Stimulated activated CD8-positive, alpha-beta memory T cell treated with anti-CD3 and anti-CD28 coated beads, Interleukin-4, amount 100 ng/mL, for 1 hour (primary cell): ENCODE measurements at places on chromosomes 16 and 17.

- DNase-seq = no peak
Measured at GRCh38 chr16:75462806-75463205, 1.7 kb downstream of the TMEM170A start.

DNA sequence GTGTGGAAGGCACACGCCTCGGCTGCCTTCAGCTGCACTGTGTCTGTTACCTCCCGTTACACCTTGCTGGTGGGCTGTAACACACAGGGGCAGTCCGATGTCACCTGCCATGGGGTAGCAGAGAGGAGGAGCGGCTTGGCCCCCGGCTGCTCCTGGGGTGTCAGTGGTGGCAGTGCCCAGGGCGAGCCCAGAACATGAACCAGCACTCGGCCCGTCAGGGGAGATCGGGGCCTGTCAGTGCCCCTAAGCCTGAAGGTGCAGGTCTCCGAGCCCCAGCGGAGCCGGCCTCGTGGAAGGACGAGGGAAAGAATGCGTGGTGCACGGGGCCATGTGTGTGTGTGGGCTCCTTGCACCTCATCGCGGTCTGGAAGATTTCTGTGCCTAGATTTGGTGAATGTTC is 15.4 kb downstream of the RGS11 start:
- DNase-seq = no peak

DNA sequence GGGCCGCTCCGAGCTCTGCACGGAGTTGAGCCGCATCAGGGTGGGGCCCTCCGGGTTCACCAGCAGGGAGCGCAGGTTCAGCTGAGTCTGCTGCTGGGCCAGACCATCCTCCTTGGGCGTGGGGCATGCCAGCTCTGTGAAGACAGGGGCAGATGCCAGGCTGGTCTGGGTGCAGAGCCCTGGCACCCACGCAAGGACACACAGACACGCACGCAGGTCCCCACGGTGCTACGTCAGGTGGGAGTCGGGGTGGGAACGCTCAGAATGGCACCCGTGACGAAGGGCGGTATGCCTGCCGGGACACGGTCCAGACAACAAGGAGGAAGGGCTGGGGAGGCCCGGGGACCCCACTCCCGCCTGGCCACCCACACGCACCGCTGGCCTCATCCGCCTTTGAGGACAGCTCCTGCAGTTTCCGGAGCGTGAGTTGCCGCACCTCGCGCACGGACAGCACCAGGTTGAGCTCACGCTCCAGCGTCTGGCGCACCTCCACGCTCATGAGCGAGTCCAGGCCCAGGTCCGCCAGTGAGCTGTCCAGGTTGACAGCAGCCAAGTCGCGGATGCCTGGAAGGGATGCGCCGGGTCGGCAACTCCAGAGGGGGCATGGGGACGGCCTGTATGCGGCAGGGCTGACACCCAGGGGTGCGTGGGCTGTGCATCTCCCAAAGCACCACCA is 15.3 kb upstream of the DUS1L start:
- DNase-seq = no peak

DNA sequence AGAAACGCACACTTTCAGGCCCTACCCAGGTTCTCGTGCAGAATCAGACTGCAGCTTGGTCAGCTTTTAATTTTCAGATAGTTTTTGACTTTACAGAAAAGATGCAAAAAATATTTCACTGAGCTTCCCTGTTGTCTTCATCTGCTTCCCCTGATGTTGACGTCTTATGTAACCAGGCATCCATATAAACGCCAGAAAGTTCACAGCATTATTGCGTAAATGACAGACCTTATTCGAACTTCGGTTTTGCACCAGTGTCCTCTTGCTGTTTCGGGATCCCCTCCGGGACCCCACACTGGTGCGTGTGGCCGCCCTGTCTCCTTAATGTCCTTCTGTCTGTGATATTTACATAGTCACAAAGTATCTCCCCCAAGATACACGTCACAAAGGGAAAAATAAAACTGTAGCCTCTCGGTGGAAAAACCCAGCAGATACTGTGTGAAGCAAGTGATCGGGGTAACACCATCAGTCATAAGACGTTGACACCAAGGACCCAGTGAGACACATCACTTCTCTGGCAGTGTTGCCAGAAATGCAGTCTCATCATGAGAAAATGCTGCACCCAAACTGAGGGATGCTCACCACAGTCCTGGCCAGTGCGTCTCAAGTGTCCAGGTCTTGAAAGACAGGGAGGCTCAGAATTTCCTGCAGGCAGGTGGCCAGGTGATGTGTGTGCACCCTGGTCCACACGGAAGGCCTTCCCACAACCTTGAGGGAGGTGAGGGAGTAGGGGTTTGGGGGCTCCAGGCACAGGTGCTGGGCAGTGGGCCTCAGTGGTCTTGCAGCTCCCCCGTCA is 4.3 kb downstream of the BANP start:
- DNase-seq = no peak

GRCh38 chr16:11791144-11791828 is 5.8 kb downstream of the ZC3H7A start:
- DNase-seq = no peak

- no peak for DNase-seq
Measured at GRCh38 chr17:39751637-39752036, 13.9 kb downstream of the GRB7 start.

DNA sequence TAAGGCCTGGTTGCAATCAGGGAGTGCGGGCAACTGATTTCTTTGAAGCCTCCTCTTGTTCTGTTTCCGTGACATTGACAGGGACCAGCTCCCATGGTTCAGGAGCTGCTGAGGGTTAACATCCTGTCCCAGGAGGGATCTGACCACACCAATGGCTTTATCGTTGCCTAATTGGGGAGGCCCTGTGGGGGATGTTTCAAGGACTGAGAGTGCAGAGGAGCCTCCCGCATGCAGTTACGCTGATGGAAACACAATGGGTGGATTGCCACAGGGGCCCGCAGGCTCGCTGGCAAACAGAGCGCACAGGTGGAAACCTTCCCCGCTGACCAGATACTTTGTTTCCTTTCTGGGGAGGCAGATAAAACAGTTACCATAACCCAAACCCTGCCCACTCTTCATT is 23.8 kb upstream of the ABCC1 start:
- DNase-seq = no peak

DNA sequence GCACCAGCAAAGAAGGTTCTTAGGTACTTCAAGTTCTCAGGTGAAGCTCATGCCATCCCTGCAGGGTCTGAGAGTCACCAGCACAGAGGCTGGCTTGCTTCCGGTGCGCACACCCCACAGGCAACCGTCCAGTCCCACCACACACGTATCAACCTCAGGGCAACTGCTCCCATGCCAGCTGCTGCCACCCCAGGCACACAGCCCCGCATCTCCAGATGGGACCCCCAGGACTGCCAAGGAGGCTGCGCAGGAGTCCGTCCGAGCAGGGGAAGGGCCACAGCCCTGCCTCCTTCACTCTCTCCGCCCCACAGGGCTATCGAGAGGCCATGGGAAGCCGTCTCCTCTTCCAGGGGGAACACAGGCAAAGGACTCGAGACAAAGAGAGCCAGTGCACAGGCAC is 13.3 kb downstream of the KIFC3 start:
- no peak for DNase-seq
